ENCODE measurements at places on chromosomes 12 and 14. TPM values are rescaled to one million over a fixed set of nuclear protein-coding genes. Genes with fewer than 3 reads are reported as not detected.

The ERBB3 gene
- total RNA-seq: 3.8 TPM

The AICDA gene
- total RNA-seq: not detected

The SLC17A8 gene
- not detected for total RNA-seq

DNA sequence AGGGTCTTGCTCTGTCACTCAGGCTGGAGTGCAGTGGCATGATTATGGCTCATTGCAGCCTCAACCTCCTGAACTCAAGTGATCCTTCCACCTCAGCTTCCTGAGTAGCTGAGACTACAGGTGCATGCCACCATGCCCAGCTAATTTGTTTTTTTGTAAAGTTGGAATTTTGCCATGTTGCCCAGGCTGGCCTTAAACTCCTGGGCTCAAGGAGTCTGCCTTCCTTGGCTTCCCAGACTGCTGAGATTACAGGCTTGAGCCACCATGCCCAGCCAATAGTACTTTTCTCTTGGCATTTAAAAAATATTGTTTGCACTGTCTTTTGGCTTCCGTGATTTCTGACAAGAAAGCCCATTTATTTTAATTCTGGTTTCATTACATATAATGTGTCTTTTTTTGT lies 61.3 kb downstream of the DIP2B start:
- H3K4me1 ChIP-seq: peaks cover 16% of the 10 kb centered on the region
- no peak for DNase-seq
- H3K4me3 ChIP-seq: no peak overlapping the region
- no peak overlapping the region for H3K27ac ChIP-seq

DNA sequence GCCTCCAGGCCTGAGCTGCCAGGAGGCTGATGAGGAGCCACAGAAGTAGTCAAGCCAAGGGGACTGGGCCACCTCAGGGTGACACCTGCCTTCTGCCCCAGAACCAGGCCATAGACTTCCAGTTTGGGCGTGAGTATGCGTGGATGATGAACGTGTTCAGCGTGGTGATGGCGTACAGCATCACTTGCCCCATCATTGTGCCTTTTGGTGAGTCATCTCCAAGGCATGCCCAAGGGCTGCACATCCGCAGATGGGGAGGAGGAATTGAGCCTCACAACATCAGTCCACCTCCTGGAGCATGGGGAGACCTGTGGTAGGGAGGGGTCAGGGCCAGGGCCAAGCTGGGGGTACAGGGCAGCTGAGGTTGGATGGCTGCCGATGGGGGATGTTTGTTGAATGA lies 22.3 kb downstream of the NGB start:
- no peak overlapping the region for H3K4me3 ChIP-seq
- H3K36me3 ChIP-seq: no peaks in the 10 kb centered on the region
- no peak for DNase-seq
- peaks cover 2% of the 10 kb centered on the region for H3K27me3 ChIP-seq
- no peaks in the 10 kb centered on the region for H3K4me1 ChIP-seq

DNA sequence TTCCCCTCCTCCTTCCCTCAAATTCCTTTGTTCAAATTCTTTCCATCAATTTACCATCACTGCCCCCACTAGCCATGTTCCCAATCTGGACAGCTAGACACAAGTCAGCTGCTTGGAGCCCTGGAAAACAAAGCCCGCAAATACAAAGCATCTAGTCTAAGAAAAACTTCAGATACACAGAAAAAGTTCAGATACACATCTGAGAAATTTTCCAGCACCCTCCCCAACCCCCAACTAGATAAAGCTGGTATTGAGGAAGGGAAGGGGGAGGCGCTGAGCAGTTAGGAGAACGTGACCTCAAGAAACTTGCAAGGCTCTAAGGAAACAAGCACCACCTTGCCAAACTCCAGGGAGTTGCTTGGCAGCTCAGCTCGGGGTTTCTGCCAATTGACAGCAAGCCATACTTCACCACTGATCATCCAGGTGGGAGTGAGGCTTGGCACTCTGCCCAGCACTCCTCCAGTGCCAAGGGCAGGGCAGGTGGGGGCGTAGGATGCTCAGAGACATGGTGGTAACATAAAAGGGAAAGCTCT lies 5.1 kb upstream of the CNIH1 start:
- H3K4me1 ChIP-seq: peaks cover 8% of the 10 kb centered on the region
- peak; percentile 31 for DNase-seq
- no peaks in the 10 kb centered on the region for H3K27me3 ChIP-seq
- no peak overlapping the region for H3K4me3 ChIP-seq

- H3K27me3 ChIP-seq: no peaks in the 10 kb centered on the region
- no peak overlapping the region for H3K4me3 ChIP-seq
- H3K4me1 ChIP-seq: no peaks in the 10 kb centered on the region
Observed at GRCh38 chr12:113957627-113958026, 8.5 kb downstream of the RBM19 start.

DNA sequence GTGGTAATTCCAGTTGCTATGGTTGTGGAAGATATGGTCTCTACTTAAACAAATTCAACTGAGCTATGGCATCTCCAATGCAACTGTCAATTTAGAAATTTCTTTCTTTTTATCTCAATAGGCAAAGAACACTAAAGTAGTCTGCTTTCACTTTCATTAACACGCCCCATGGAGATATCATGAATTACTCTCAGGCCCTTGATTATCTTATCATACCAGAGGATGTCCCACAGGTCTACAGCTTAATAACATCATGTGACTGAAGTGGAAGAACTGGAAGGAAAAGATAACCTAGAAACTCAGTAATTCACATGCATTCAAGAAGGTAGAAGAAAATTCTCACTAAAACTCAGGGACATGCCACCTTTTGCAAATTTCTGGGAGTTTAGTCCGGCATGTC lies 114.3 kb downstream of the FLRT2 start:
- no peak overlapping the region for H3K4me3 ChIP-seq
- DNase-seq: no peak
- H3K27me3 ChIP-seq: no peaks in the 10 kb centered on the region
- H3K27ac ChIP-seq: no peak overlapping the region
- H3K4me1 ChIP-seq: no peaks in the 10 kb centered on the region
- no peaks in the 10 kb centered on the region for H3K36me3 ChIP-seq

GRCh38 chr14:22979748-22980392 lies 2.5 kb downstream of the AJUBA start:
- H3K4me3 ChIP-seq: peak overlapping the region; percentile 77
- no peak for DNase-seq
- peak overlapping the region; percentile 62 for H3K27ac ChIP-seq
- H3K36me3 ChIP-seq: peaks cover 7% of the 10 kb centered on the region
- H3K4me1 ChIP-seq: peaks cover 49% of the 10 kb centered on the region

DNA sequence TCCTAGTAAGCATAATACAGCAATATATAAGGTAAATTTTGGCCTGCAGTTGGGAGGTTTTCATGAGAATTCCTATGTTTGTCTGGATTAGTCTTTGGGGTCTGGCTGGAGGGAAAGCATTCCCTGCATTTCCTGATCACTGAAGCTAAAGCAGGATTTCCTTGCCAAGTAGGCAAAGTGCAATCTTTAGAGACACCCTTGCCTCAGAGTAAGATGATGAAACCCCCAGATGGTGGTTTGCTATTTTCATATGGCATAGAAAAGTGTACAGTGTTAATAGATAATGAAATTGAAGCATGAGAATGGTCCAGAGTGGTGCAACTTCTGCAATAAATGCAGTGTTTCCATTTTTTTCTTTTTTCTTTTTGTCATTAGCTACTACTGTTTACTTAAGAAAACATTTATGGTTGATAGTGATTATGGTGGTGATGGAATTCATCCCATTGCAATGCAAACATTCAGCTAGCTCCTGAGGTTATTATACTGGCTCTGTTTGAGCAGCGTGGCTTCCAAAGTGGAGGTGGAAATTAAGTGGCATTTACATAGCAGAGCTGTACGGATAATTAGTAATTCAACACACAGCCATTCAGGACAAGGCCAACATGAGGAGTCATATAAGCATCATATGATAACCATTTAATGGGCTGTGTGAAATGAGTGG lies 276.3 kb downstream of the DUSP6 start:
- DNase-seq: no peak
- H3K27me3 ChIP-seq: no peaks in the 10 kb centered on the region
- H3K4me3 ChIP-seq: no peak overlapping the region
- H3K4me1 ChIP-seq: no peaks in the 10 kb centered on the region

DNA sequence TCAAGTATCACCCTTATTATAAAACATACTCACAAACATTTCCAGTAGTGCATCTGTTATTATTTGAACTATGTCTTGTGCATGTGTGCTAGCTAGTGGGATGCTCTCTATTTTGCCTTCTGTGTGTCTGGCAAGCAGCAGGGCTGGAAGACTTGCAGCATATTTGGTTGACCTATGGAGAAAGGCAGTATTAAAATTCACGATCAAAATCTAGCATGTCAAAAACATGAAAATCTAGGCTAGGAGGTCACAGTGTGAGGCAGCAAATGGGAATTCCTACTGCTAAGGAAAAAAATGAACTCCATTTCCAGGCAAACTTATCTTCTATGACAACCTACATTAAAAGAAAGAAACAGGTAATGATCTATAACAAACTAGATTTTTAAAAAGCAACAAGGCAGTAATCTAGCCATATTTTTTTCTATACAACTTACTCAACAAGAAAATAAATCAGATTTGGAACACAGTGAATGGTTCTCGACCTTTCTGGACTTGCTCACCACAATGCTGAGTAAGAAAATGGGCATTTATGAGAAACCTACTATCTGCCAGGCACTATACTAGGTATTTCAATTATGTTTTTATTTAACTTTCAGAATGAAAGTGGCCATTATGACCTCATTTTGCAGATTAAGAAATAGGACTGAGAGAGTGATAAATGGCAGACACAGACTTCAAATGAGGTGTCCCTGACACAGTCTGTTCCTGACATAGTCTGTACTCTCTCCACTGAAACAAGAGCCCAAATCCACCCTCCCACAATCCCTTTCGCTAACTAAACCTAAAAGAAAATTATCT lies 96.8 kb downstream of the TXNDC16 start:
- peak overlapping the region; percentile 64 for H3K27ac ChIP-seq
- H3K27me3 ChIP-seq: no peaks in the 10 kb centered on the region
- H3K4me3 ChIP-seq: no peak overlapping the region
- H3K36me3 ChIP-seq: no peaks in the 10 kb centered on the region
- peaks cover 27% of the 10 kb centered on the region for H3K4me1 ChIP-seq
